SJSA1 (cell line): ENCODE measurements at places on chromosomes 1 and 21. TPM values are rescaled to one million over a fixed set of nuclear protein-coding genes. Genes with fewer than 3 reads are reported as not detected.

GRCh38 chr1:114236517-114236916 is 82.8 kb upstream of the SYT6 start:
- DNase-seq: no peak

VWA5B1 gene
- not detected in 2 replicates for total RNA-seq

DNAJC28 gene
- total RNA-seq: 1.6 TPM in 1 of 2 replicates, not detected in the other

GOLPH3L gene
- 2.3 and 3.9 TPM in 2 replicates for total RNA-seq

GRCh38 chr1:109395602-109396512 is 1.9 kb downstream of the SORT1 start:
- DNase-seq: peak; percentile 32

DNA sequence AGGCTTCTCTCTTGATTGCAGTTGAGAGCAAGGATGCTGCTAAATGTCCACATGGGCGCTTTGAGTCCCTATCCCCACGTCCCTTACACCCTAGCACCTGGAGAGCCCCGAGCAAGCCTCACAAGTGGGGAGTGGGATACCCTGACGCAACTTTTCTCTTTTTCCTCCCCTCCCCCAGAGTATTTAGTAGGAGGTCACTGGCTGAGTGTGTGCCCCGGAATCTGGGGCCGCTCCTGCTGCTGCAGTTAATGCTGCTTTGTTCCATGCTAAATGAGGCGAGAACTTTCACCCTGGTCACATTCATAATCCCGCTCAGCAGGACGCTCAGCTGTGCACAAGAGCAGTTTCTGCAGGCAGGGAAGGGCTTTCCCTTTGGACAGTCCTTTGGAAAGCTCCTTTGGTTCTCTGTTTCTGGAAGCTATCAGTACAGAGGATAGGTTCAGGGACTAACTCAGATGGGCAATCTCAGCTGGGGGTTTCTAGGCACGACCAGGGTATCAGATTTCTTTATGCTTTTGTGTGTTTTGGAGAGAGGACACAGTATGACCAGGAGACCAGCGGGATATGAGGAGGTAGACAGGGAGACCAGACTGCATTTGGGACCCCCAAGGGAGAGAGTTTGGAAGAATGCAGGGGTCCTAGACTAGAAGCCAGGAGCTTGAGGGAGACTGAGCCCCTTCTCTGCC is 75.9 kb downstream of the NOS1AP start:
- DNase-seq: no peak

DNA sequence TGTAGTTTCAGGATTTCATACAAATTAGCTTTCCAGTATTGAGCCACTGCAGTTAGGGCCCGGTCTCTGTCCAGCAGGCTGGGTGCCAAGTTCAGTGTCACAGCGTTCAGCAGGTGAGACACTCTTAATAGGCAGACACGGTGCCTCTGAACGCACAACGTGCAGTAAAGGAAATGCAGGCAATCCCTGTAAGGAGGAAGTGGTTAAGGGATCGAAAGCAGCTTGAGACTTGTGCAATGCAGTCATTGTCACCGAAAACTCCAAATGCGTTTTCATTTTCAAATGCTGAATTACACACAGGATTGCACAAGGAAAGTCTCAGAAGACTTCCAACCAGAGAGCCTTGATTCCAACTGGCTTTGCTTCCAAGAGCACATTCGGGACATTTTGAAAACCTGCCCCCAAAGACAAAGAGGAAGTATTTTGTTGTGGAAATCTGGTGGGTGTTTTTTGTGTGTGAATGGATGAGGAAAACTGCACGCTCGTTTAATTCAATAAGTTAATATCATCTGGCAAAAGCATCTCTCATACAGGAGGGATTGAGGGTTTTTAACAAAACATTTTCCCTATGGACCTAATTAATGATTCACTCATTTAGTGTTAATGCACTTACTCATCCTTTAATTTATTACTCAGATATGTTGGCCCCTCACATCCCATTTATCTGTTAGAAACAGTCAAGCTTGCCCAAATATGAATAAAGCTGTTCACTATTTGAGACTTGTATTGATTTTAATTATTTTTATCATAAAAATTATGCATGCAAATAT is 61.6 kb downstream of the PTGS2 start:
- no peak for DNase-seq

DNA sequence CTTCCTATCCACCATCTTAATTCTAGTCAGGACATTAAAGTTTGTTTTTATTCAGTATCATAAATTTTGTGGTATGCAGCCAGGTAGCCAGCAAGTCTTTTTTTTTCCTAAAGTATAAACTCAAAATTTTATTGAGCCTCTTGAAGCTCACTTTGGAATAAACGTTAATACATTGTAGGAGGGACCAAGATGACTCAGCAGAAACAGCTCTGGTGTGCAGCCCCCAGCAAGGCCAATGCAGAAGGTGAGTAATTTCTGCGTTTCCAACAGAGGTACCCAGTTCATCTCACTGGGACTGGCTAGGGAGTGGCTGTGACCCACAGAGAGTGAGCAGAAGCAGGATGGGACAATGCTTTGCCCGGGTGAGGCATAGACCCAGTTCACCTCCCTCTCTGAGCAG is 9.7 kb upstream of the OR2M3 start:
- no peak for DNase-seq

DNA sequence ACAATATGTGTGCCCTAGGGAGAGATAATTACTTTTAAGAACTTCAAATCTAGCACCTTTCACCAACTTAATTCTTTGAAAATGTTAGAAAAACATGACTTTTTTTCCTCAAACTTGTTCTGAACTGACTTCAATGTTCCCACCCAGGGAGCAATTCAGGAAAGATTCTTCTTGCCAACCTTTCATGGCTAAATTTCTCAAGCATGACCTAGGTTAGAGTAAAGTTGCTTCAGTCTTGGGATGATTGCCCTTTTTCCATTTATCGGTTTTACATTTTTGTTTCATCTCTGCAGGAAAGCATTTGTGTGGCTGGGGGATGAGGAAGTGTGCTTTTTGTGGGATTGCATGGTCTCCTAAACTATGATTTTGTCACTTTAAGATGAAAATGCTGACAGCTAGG is 647.7 kb downstream of the LTN1 start:
- no peak for DNase-seq

- no peak for DNase-seq
Observed at GRCh38 chr21:26798856-26799751, 46.1 kb downstream of the ADAMTS1 start.

HSD3B1 gene
- total RNA-seq: not detected in 2 replicates

- DNase-seq: no peak
Observed at GRCh38 chr1:36168514-36168913, 12.6 kb downstream of the MAP7D1 start.

DNA sequence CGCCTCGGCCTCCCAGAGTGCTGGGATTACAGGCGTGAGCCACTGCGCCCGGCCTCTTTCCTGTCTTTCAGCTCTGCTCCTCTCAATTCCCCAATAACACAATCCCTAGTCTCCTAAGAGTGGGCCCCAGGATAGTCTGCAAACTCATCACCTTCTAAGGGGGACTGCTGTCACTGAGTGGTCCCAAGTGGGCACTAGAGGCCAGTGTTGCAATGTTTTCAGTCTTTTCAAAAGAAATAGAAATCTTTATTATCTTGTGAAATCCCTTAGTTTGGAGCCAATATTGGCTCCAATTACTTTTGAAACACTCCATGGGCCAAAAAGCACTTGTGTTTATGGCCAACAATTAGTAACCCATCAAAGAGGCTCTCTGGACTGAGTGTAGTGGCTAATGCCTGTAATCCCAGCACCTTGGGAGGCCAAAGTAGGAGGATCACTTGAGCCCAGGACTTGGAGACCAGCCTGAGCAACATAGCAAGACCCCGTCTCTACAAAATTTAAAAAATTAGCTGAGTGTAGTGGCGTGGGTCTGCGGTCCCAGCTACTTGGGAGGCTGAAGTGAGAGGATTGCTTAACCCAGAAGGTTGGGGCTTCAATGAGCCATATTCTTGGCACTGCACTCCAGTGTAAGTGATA is 28.6 kb upstream of the ZNF697 start:
- no peak for DNase-seq

DNA sequence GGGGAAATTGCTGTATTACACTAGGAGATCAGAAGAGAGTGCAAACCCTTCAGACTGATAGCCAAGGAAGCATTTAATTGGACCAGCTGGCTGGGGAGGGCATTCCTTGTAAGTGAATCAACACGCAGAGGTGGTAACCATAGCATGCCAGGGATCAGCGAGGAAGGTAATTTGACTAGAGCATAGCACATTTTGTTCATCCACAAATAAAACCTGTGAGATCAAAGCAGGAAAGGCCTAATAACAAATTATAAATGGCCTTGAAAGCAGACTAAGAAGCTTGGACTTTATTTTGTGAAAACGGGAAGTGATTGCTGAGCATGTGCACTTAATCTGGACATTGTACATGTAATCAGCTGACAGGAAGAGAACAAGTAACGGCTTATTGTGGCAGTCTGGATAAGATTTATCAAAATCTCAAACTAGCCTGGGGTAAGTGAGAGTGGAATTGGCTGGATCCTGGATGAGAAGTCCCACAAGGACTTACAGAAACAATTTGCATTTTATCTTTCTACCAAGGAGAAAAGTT is 11.7 kb upstream of the CD55 start:
- peak; percentile 81 for DNase-seq

- DNase-seq: no peak
Observed at GRCh38 chr1:41184446-41184845, 57.7 kb downstream of the SCMH1 start.

DNA sequence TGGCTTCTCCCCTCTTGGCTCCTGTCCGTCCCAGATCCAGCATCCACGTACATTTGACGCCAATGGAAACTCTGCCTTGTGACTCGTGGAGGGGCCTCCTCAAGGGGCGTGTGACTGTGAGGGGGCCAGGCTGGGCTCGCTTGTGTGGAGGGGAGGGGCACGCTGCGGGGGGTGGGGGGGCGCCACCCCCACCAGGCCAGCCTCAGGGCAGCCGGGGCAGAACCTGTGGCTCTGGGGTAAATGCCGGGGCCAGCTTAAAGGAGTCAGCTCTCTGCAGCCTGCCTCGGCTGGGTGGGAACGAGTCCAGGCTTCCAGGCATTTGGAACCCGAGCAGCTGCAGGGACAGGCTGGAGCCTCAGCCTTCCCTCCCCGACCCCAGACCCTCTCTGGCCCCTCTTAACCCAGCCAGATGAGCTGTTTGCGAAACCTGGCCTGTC is 94.1 kb downstream of the SIK1 start:
- DNase-seq: no peak

- DNase-seq: no peak
Observed at GRCh38 chr1:40034869-40035268, 5.7 kb upstream of the CAP1 start.

GRCh38 chr1:21852282-21853130 is 40.4 kb downstream of the LDLRAD2 start:
- no peak for DNase-seq

GRCh38 chr1:155272466-155273342 is 600 bp downstream of the CLK2 start:
- peak; percentile 47 for DNase-seq

ITPKB gene
- 4.0 and 6.4 TPM in 2 replicates for total RNA-seq

- peak; percentile 61 for DNase-seq
Observed at GRCh38 chr1:185670187-185670627, 64.0 kb upstream of the HMCN1 start.

- no peak for DNase-seq
Observed at GRCh38 chr1:112312315-112312714, 83.7 kb upstream of the CTTNBP2NL start.

AZIN2 gene
- 3.0 and 9.7 TPM in 2 replicates for total RNA-seq

- DNase-seq: no peak
Observed at GRCh38 chr1:228848406-228848805, 113.1 kb downstream of the RHOU start.

GRCh38 chr21:43345746-43346409 is 81.1 kb downstream of the SIK1 start:
- no peak for DNase-seq

GRCh38 chr1:79364896-79365295 is 358.4 kb upstream of the ADGRL4 start:
- DNase-seq: no peak

DNA sequence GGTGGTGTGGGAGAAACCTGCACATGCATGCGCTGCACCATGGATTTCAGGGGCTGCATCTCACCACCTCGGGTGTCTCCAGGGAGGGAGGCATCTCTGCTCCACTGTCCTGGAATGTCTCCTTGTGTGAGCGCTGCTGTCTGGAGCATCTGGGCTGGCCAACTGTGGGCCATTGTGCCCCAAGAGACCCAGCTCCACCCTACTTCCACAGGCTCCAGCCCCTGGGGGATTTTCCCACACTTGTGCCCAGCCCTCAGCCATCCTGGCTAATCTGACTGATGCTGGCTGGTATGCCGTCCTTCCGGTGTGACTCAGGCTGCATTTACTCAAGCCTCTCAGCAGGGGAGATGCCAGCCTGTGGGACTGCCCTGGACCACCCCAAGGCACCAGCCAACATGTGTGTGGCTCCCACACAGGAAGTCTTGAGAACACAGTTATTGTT is 62.0 kb downstream of the TRIM11 start:
- DNase-seq: no peak
